Cardiac fibroblast (primary cell): ENCODE measurements at places on chromosomes 16 and 17.

DNA sequence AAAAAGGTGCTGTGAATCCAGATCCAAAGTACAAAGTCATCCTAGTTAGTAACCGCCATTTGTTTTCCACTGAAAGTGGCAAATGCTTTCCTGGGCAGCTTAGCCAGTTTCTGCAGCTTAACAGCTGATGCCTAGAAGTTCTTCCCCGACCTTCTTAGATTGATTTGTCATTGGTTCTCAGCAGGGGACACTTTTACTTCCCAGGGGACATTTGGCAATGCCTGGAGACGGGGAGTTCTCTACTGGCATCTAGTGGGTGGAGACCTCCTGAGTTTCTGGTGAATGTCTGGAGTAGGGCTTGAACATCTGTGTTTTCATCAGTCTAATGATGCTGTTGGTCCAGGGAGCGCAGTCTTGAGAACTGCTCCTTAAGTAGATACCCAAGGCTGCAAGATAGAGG, 7.6 kb downstream of the DNAJA3 start:
- DNase-seq = no peak

DNA sequence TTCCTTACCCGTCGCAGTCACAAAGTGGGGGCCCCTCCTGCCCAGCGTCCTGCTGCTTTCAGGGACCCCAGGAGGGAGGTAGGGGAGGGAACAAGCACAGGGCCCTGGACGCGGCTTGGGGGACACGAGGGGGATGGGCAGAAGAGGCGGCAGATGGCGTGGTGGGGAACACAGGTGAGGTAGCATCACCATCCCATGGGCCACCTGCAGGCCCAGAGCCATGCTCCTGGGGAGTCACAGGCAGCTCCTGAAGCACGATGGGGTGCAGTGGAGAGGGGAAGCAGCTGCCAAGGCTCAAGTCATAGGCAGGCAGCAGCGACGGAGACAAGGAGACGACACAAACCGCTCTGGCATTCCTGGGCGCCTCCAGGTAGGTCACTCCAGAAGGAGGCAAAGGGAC, 10.8 kb downstream of the UNKL start:
- DNase-seq = no peak

GRCh38 chr16:85754413-85754812, 3.5 kb upstream of the C16orf74 start:
- no peak for DNase-seq

- DNase-seq = no peak
Measured at GRCh38 chr17:1123393-1123831, 56.4 kb downstream of the ABR start.

DNA sequence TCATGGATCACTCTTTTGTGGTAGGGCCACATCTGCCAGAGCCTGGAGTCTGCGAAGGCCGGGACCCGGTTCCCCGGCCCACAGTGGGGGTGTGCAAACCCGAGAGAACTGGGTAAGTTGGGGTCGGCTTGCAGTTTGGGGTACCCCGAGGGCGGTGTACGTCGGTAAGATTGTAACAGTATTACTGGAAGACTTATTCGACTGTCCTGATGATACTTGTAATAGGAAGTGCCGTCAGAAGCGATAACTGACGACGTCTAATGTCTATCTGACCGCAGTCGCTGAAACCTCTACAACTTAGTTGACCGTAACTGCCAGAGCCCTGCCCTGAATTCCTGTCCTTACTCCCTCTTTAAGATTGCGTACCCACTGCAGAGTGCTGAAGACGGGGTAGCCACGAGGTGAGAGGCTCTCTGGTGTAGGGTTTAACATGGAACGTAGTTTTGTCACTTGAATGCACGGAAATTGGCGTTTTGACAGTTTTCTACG, 24.0 kb downstream of the TRPV2 start:
- DNase-seq = no peak

DNA sequence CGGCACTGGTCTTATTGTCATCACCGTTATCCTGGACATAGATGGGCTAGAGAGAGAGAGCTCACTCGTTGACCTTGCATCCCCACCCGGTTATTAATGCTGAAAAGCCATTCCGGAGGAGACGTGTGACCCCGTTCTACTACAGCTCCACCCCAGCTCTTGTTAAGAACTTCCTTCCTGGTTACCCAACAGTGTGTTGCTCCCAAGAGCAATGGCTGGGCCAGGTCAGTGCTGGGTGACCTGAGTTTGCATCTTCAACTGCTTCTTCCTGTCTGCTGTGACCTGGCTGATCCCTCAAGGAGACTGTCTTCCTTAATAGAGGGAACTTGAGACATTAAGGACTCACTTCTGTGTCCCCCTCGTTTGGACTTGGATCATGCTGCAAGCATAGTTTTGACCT, 96.1 kb upstream of the SDK2 start:
- no peak for DNase-seq
